Adrenal gland (tissue), 19 donors: ENCODE measurements at places on chromosomes 12 and 14. TPM values are rescaled to one million over a fixed set of nuclear protein-coding genes. Genes with fewer than 3 reads are reported as not detected.

DNA sequence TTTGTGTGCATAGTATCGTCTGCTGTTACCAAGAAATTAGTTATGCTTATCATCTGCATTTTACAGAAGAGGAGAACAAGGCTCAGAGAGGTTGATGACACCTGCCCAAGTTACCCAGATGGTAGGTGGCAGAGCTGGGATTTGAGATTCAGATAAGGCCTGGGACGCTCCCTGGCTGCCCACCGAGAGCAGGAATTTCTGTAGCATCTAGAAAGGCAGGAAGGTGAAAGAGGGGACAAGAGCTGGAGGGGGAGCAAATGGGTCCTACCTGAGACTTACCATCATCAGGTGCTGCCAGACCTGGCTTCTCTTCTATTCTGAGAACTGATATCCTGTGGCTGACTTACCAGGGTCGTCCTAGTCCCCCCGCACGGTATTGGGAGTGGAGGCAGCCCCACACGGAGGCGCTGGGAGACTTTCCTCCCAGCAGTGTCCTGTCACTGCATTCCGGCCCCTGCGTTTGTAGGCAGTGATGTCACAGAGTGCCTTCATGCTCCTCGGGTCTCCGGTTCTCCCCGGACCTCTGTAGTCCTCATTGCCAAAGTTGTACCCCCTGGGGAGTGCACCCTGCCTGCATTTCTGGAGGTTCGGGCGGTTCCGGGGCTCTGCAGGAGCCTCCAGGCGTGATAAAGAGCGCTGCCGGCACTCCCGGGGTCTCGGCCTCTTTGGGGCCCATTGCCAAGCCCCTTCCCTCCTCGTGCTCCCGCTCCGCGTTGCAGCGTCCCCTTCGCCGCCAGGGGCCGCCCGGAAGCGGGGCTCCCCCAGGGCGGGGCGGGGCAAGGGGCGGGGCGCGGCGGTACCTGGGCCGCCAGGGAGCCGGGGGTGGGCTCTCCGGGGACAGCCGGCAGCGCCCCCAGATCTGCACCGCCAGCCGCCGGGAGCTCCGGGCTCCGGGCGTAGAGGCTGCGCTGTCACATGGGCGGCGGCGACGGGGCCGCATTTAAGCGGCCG lies at the start of gene CABP1:
Gene CABP1, plus strand, starts transcription at position 856 of the 951 bp plus-strand sequence. Its CDS starts 60 bp downstream, at position 916.
- H3K27ac ChIP-seq = no peak within 1 kb of the TSS
- H3K36me3 ChIP-seq = no peaks in the 10 kb centered on the region
- peaks cover 6% of the 10 kb centered on the region for H3K27me3 ChIP-seq
- H3K4me1 ChIP-seq = peaks cover 8% of the 10 kb centered on the region

DNA sequence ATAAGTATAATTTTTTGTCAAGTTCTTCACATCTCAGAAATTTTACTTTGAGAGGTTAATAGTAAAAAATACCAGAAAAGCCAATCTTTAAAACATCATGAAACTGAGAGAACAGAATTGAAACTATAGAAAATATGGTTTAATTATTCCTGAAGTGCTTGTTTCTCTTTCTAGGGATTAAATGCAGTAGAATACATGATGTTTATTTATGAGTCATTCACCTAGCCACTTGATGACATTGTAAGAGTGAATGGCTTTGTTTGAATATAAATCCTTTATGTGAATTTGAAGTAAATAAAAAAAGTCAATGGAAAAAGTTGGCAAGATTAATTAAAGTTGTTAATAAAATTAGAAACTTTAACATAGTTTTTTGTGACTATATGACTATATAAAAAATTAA lies 48.4 kb downstream of the KTN1 start:
- no peak for DNase-seq
- H3K4me1 ChIP-seq = peaks cover 28% of the 10 kb centered on the region
- no peaks in the 10 kb centered on the region for H3K27me3 ChIP-seq
- no peak overlapping the region for H3K4me3 ChIP-seq

DNA sequence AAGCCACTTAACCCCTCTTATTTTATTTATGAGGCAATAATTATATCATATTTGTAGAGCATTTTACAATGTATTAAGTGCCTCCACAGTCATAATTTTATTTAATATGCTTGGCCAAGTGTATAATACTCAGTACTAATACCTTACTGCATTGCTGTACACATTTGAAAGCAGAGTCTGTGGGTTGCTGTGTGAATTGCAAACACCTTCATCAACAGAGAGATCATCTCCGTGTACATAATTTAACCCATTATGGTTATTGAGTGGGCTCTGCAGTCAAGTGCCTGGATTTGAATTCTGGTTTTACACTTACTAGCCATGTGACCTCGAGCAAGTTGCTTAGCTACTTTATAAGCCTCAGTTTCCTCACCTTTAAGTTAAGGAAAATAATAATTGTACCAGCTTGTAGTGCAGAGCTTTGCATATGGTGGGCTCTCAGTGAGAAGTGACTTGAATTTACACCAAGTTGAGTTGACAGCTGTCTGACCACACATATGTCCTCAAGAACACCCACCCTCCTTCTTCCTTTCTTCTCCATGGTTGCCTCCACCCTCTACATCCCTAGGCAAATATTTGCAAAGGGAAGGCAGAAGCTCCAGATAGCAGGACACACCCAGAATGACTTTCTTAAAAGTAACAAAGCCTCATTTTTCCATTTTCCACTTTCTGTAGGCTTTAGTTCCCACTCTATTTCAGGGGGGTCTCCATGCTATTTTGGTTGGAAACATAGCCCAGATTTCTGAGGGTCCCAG lies 12.3 kb downstream of the CRACR2A start:
- DNase-seq = no peak
- no peaks in the 10 kb centered on the region for H3K36me3 ChIP-seq
- H3K4me3 ChIP-seq = no peak overlapping the region
- H3K4me1 ChIP-seq = no peaks in the 10 kb centered on the region
- no peaks in the 10 kb centered on the region for H3K27me3 ChIP-seq

DNA sequence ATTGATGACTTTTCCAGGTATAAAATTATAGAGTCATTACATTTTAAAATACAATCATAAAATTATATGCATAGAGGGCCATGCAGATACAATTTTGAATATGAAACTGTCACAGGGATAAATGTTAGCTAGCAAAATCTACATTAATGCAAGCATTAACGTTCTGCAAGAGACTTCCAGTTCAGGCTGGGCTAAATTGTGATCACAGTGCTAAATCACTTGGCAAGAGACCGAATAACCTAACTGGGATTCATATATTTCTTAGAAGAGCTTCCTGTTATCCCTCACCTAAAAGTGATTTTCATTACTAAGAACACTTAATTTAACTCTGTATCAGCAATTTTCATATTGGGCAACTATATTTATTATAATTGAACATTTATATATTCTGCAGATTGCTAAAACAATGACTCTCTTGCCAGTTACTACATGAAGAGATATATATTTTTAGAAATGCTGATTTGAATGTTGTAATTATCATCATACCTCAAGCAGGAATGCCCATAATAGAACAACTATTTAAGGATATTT lies 83.2 kb downstream of the MGAT4C start:
- no peaks in the 10 kb centered on the region for H3K27me3 ChIP-seq
- H3K36me3 ChIP-seq = no peaks in the 10 kb centered on the region
- no peak overlapping the region for H3K4me3 ChIP-seq
- no peaks in the 10 kb centered on the region for H3K4me1 ChIP-seq
- no peak overlapping the region for H3K27ac ChIP-seq
- DNase-seq = no peak

DNA sequence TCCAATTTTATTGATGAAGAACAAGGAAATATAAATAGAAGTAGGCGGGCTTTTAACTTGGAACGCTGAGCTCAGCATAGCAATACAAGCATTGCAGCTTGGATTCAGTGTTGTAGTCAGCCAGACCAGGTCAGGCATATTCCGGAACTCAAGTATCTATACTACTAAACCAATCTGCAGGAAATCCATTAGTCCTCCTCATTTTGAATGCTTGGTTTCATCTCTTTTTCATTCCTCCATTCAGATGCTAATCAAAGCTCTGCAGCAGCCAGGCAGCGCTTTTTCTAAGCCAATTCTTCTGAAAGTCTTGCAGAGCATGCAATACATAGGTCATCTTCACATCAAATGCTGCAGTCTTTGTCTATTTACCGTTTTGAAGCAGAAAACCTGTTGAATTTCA lies 49.0 kb downstream of the KIF21A start:
- H3K36me3 ChIP-seq = no peaks in the 10 kb centered on the region
- H3K27me3 ChIP-seq = no peaks in the 10 kb centered on the region
- H3K4me1 ChIP-seq = no peaks in the 10 kb centered on the region
- DNase-seq = no peak
- no peak overlapping the region for H3K27ac ChIP-seq

GRCh38 chr14:58131386-58131785 lies 20.6 kb downstream of the ARMH4 start:
- no peak overlapping the region for H3K27ac ChIP-seq
- no peaks in the 10 kb centered on the region for H3K27me3 ChIP-seq
- H3K4me1 ChIP-seq = peaks cover 6% of the 10 kb centered on the region

- H3K4me1 ChIP-seq = no peaks in the 10 kb centered on the region
- H3K4me3 ChIP-seq = no peak overlapping the region
- no peaks in the 10 kb centered on the region for H3K36me3 ChIP-seq
Measured at GRCh38 chr12:106147956-106148355, 9.2 kb upstream of the NUAK1 start.

DNA sequence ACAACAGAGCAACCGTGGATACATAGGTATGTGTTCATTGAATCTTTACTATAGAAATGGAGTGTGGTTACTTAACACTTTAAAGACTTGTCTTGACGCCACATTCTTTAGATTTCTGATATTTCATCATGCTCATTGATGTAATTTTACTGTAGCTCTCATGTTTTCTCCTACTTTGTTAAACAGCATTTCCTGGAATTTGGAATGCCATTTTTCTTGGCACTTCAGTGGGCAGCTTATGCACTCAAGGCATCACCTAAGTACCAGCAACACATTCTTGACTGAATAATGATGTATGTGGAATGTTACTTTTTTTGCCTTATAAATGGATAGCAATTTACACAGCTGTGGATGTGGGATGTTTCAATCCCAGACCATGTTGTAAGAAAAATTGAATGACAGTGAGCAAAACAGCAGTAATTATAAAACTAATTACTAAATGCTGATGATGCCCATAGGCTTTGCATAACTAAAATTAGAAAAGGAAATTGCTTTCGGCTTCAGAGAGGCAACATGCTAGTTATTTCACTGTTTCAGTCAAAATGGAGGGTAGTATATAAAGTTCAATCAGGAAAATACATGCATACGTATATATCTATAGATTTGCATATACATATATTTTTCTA lies 298.5 kb downstream of the NPAS3 start:
- no peaks in the 10 kb centered on the region for H3K36me3 ChIP-seq
- no peak for DNase-seq
- no peaks in the 10 kb centered on the region for H3K4me1 ChIP-seq

DNA sequence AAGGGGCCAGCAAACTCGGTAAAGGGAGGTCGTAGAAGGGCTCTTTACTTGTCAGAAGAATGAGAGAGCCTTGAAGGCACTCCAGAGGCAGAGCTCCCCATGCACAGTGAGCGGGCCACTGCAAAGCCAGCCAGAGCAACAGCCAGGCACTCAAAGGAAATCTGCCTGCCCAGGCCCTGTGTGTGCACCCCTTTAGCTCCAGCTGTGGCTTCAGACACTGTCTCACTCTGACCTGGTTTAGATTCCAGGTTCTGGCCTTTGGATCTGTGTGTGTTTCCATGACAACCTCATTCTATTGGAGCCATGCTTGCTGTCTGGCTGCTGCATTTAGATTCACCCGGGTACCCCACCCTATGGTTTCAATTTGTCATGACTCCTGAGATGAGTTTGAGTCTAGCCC lies 170.3 kb downstream of the CAPZA3 start:
- peaks cover 4% of the 10 kb centered on the region for H3K4me1 ChIP-seq
- no peaks in the 10 kb centered on the region for H3K27me3 ChIP-seq
- H3K36me3 ChIP-seq = no peaks in the 10 kb centered on the region
- no peak for DNase-seq
- no peak overlapping the region for H3K27ac ChIP-seq
- no peak overlapping the region for H3K4me3 ChIP-seq

- no peak for DNase-seq
- no peak overlapping the region for H3K4me3 ChIP-seq
- H3K36me3 ChIP-seq = no peaks in the 10 kb centered on the region
- no peak overlapping the region for H3K27ac ChIP-seq
- H3K27me3 ChIP-seq = no peaks in the 10 kb centered on the region
- H3K4me1 ChIP-seq = peaks cover 25% of the 10 kb centered on the region
Measured at GRCh38 chr12:100528471-100529127, 44.9 kb upstream of the GAS2L3 start.

DNA sequence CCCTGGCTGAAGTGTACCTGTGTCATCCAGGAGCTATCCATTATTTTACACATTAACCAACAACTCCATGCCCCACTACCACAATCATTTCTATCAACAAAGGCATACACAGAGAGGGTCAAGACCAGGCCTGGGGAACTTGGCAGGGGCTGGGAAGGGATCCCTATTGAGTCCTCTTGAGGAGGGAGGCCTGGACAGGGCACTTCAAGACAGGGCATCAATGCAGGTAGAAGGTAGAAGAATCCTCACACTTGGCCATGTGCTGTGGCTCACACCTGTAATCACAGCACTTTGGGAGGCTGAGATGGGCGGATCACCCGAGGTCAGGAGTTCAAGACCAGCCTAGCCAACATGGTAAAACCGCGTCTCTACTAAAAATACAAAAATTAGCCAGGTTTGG lies 13.4 kb upstream of the ANKRD33 start:
- no peaks in the 10 kb centered on the region for H3K27me3 ChIP-seq
- H3K4me3 ChIP-seq = no peak overlapping the region
- H3K4me1 ChIP-seq = no peaks in the 10 kb centered on the region
- no peak overlapping the region for H3K27ac ChIP-seq
- no peaks in the 10 kb centered on the region for H3K36me3 ChIP-seq

- no peaks in the 10 kb centered on the region for H3K4me1 ChIP-seq
- no peaks in the 10 kb centered on the region for H3K27me3 ChIP-seq
- DNase-seq = no peak
Measured at GRCh38 chr14:43087666-43088065, 1419.4 kb downstream of the FSCB start.

DNA sequence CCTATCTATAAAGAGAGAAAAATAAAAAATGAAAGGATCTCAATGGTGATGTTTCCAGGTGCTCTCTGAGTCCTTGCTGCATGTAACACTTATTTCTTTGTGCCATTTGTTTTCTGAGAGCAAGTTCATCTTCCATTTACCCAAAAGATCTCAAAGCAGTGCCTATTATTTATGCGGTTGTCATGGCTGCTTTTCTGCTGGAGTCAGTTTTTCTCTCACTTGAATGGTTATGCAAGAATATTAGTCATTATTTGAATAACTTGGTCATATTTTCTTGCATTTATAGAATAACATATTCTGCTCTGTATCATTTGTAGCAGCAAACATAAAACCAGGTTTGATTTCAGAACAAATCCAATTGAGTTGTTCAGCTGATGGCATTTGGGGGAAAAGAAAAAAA lies 141.8 kb upstream of the G2E3 start:
- no peak overlapping the region for H3K4me3 ChIP-seq
- no peak for DNase-seq
- H3K36me3 ChIP-seq = no peaks in the 10 kb centered on the region
- H3K4me1 ChIP-seq = no peaks in the 10 kb centered on the region
- no peak overlapping the region for H3K27ac ChIP-seq
- H3K27me3 ChIP-seq = no peaks in the 10 kb centered on the region

The SRRM4 gene
- polyA plus RNA-seq = 0.67 TPM

The MAPKAPK5 gene
- polyA plus RNA-seq = 13.8 TPM

The INSM2 gene
- polyA plus RNA-seq = 0.03 TPM

The CDKN3 gene
- 2.4 TPM for polyA plus RNA-seq

The BDKRB2 gene
- 1.5 TPM for polyA plus RNA-seq

The ZFHX2 gene
- polyA plus RNA-seq = 2.1 TPM

The STAC3 gene
- polyA plus RNA-seq = 4.5 TPM

The MYO1H gene
- polyA plus RNA-seq = 0.03 TPM

The POTEG gene
- polyA plus RNA-seq = not detected

The GPR84 gene
- 1.3 TPM for polyA plus RNA-seq

The PLCZ1 gene
- polyA plus RNA-seq = not detected

The PCED1B gene
- 31.5 TPM for polyA plus RNA-seq
